ENCODE measurements at places on chromosomes 7 and 10.

DNA sequence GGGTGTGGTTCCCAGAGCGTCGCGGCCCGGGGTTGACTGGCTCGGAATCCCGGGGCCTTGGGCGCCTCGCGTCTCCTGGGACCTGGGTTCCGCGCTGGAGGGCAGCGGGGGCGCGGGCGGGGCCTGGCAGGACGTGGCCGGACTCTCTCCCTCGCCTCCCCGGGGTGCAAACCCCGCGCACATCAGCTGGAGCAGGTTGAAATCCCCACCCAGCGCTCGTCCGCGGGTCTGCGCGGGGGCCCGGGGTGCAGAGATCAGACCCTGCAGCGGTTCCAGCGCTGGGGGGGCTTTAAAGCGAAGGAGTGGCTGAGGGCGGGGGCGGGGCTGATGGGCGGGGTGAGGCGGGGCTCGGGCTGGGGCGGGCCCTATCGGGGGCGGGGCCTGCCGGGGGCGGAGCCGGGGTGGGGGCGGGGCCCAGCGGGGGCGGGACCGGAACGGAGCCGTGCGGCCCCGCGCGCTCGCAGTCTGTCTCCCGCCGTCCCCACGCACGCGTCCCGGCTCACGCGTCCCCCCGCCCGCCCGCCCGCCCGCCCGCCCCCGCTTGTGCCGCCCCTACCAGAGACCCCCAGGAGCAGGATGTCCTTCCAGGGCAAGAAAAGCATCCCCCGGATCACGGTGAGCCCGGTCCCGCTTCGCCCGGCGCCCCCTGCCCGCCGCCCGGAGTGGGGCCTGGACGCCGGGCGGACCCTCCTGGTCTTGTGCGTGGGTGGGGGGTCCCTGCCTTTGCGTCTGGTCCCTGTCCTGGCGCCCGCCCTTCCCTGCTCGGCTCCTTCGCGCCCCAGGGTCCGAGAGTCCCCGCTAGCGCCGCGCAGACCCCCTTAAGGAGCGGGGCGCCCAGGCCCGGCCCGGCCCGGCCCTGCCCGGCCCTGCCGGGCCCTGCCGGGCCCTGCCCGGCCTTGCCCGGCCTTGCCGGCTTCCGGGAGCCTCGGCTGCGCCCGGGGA is at the start of gene DPYSL4:
TSS of gene DPYSL4 (plus strand) at position 461 of the 942 bp plus-strand sequence. CDS start at position 577, 116 bp downstream.
- no peak for DNase-seq

GRCh38 chr10:69655124-69655867 is 25.2 kb downstream of the FAM241B start:
- DNase-seq, result no peak

- DNase-seq, result no peak
Measured at GRCh38 chr10:72765051-72765745, 73.3 kb downstream of the MCU start.

DNA sequence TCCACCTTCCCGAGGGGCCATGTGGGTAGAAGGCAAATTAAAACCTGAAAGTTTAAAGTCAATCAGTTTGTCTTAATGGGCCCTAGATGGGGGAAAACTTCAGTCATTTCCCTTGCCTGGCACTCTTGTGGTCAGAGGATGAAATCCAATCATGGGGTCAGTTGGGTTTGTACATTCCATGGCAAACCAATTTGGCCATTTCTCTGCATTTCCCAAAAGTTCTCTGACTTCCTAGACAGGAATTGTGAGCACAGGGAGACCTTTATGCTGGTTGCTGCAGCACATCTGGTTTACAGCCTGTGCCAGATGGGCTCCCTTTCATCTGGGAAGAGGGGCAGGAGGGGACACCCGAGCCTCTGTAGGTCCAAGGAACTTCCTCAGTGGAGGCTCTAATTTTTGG is 113.0 kb downstream of the CYP26A1 start:
- no peak for DNase-seq

GRCh38 chr10:97060441-97061084 is 125.2 kb downstream of the SLIT1 start:
- no peak for DNase-seq

GRCh38 chr7:30980194-30980593 is 16.4 kb downstream of the GHRHR start:
- no peak for DNase-seq

- no peak for DNase-seq
Measured at GRCh38 chr10:127198721-127199120, 2.3 kb upstream of the INSYN2A start.

DNA sequence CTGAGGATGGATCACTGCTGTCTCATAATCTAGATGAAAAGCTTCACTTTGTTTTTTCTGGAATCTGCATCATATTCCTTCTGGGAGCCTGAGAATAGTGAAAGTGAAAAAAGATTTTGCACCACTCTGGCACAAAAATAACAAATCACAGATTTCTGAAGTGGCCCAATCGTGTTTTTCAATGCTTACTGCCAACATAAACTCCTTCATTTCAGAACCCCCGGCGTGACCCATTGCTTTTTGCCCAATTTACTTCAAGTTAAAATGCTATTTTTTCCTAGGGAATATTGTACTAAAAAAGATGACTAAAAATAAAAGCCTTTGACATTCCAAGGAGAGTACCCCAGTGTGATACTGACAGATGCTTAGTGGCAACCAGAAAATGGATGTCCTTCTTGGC is 53.7 kb upstream of the ANK3 start:
- DNase-seq, result no peak

DNA sequence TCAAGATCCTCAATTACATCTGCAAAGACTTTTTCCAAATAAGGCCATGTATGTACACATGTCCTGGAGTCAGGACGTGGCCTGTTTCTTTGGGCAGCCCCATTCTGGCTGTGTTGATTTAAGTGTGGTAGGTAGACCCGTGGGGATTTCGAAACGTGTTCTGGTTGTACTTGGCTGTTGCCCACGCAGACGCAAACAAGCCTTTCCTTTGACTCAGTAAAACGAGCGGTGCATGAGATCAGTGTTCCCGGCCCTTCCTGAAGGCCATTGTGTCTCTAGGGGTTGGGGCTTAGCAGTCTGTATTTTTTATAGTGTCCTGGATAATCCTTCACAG is 64.8 kb upstream of the DNAJB6 start:
- no peak for DNase-seq

DNA sequence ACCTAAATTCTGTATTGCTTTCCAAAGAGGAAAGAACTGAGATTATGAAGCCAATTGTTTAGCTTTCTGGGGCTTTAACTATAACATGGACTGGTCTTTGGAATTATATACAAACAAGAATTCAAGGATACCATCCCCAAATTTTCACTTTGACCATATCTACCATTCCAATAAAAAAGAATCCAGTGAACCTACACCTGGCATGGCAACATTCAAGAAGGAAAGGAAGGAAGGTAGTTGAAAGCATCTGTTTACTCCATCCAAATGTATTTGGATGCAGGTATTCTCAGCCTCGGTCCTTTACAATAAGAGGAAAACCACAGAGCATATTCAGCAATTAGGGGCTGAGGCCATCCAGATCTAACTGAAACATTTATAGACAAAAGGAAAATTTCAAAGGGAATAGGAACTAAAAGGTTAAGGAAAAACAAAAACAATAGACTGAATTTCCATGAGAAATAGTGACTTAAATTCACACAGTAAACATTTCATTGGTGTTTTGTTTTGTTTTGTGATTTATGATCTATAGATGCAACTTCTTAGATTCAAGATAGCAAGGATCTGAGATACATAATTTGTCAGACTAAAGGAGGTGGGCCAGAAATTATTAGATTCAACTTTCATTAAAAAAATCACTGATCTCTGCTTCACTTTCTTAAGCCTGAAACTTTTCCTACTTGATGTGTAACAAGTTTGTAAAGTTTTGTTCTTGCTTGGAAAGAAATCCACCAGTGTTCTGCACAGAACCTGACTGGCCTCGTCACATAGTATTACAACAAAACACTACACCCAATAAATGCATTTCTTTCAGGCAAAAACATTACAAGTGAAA is 12.7 kb downstream of the SKIDA1 start:
- no peak for DNase-seq

DNA sequence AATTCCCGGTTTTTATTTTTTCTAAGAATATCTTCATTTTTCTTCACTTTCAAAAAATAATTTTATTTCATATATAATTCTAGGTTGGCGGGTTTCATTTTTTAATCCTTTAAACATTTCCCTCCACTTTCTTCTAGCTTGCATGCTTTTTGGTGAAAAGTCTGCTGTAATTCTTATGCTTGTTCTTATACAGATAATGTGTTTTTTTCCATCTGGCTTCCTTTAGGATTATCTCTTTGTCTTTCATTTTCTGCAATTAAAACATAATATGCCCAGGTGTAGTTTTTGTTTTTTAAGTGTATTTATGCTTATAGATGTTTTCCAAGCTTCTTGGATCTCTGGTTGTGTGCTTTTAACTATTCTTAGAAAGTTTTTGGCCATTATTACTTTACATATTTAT is 341.3 kb upstream of the SEMA3C start:
- no peak for DNase-seq

DNA sequence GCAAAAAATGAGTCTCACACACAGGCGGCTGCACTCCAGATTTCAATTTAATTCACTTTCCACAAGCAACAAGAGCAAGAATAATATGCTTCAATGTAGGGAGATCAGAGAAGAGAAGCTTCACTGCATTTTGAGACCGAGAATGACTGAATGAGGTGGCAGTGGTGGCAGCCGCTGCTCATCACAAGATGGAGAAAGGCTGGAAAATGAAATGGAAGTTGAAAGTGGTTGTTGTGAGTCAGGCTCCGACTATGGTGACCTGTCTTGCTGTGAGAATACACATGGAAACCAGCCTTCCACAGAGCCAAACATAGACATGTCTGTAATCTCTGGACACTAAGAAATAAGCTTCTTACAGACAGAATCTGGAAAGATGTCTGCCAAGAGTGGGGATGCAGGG is 499.6 kb upstream of the LRRN3 start:
- DNase-seq, result no peak

DNA sequence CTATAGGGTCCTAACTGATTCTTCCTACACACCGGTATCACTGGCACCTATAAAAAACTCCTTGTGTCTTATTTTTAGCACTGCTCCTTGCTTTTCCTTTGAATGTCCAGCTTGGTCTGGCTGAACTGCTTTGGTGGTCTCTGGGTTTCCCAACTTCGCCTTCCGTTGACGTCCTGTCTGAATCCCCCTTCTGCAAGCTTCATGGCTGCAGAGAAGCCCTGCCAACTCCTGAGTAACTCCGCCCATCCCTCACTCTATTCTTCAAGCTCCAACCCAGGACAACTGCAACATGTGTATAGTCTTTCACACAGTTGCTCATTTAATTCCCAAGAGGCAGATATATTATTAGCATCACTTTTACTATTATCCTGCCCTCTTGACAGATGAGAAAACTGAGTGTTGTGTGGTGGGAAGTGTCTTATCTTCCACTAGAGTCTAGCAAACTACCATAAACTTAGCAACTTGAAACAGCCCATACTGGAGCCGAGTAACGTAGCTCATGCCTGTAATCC is 40.9 kb downstream of the MTURN start:
- DNase-seq, result no peak

DNA sequence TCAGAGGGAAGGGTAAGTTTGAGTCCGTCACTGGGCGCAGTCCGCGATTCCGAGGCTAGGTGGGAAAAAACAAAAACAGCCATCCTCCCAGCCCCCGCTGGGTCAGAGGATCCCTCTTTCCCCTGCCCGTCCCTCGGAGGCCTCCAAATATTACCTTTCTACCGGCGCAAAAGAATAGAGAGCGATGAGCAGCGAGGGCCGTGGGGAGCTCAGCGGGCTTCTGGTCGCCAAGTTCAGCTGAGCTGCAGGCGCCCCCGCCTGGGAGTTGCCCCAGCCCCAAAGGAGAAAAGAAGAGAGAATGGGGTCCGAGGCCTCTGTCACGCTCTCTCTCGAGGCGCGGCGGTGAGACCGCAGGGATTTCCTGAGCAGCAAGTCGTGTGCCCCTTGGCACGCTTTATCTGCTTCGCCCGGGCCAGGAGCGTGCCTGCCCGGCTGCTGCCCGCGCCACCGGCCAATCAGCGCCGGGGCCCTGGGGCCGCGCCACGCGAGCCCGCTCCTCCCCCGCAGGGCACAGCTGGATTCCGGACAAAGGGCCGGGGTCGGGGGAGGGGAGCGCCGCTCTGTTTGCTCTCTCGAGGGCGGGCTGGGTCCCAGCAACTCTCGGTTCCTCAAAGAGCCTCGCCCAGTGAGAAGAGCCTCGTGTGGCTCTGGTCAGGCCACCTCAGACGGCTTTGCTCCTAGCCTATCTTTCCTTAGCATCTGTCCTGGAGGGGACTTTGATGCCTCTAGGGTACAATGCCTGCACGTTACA is at the start of gene NEUROG3:
TSS of gene NEUROG3 (minus strand) at position 367 of the 751 bp plus-strand sequence. CDS start 379 bp downstream, outside the sequence.
- no peak for DNase-seq

- DNase-seq, result no peak
Measured at GRCh38 chr10:91901784-91902677, 7.3 kb downstream of the FGFBP3 start.

DNA sequence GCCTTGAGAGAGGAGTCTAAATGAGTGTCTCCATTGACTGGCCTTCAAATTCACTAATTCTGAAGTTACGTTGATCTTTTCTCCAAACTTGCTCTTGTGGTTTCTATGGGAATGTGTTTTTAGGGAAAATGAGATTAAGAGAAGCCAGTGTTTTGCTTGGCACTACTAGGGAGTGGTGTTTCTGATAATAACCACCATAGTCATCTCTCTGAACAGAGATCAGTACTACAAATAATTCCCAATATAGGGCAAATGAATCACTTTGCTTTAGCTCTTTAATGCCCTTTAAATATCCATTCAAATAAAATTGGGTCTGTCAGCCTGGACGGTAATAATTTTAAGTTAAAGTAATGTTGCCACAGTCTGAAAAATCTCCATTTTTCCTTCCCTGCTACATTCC is 90.8 kb downstream of the NRF1 start:
- DNase-seq, result no peak

DNA sequence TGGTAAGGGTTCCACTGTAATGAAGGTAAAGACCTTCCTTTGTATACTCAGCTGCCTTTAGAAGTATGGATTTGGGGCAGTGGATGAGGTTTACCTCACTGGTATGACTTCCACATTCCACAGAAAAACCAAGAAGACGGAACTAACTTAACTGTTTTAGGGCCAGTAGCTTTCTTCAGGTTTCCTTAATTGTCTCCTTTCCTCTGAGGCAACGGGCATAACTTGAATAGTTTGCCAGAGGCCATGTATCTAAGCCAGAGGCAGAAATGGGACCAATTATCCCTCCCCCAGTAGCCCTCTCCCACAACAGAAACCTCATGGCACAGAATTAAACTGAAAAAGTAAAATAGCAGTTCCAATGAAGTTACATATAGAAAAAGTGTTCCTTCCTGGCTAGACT is 281.7 kb downstream of the PHTF2 start:
- DNase-seq, result no peak

DNA sequence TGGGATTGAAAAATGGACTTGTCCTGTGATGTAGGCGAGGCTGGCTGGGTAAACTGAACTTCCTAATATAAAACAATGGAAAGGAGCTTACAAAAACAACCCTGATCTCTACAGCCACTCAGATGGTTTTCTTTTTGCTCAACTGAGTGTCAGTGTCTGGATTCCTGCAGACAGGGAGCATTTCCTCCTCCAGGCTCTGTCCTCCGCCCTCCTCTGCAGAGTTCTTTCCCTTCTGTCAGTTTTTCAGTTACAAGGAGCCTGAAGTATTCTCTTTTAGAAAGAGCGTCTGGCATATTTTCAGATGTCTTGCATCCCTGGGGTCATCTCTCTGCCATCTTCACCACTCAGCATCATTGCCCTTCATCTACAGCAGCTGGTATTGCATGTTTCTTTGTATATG is 50.0 kb upstream of the PITRM1 start:
- DNase-seq, result no peak

All from stimulated activated CD8-positive, alpha-beta memory T cell treated with anti-CD3 and anti-CD28 coated beads, Interleukin-7, amount 100 ng/mL, for 48 hours (primary cell).